Hippocampal formation (tissue), 2 donors: ENCODE measurements at places on chromosomes 2 and 18.

DNA sequence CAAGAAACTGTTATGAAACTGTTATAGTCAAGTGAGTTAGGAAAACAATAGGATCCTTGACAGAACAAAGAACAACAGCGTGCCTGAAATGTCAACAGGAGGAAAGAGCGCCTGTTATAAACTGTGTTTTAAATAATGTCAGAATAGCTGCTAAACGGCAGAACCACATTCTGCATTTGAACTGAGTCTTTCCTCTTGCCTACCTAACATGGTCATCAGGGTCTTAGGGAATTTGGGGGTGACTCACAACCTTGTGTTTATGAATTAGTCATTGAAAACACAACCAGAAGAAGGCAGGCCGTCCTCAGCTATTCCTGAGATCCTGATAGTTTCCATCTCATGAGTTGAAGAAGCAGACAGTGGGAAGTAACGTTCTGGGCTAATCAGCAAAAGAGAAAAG is 222.0 kb upstream of the FN1 start:
- no peak for DNase-seq

DNA sequence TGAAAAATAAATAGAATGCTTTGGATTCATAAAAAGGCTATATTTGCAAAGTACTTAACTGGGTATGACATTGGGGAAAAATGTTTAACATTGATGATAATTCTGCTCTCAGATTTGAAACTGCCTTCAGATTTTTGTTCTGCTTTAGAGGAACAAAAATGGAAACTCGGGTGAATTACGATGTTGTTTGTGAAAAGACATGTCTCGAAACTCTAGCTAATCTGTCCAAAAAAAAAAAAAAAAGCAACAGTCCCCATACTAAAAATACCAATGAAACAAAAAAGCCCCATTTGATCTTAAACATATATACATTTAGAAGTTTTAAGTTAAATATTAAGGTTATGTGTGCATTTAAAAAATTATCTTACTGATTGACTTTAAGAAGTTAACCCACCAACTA is 3.0 kb downstream of the ZDBF2 start:
- DNase-seq: no peak

DNA sequence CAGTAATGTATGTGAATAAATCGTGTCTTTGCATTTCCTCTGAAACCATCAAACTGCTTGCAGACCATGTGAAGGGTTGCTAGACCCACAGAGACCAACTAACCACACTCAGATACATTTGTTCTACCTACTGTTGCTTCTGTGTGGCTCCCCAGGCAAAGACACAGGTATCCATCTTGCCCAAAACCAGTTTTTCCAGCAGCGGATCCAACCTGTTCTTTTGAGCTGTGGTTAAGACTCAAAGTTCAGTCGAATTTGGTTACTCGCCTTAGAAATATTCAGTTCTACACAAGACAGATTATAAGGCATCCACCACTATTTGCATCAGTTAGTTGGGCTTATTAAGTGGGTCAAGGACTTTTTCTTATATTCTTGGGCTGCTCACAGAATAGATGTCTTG is 276.2 kb upstream of the EPHA4 start:
- DNase-seq: no peak

- DNase-seq: no peak
Measured at GRCh38 chr2:138058427-138058826, 94.2 kb downstream of the HNMT start.

GRCh38 chr2:217570394-217570793 is 432.4 kb downstream of the TNS1 start:
- no peak for DNase-seq

DNA sequence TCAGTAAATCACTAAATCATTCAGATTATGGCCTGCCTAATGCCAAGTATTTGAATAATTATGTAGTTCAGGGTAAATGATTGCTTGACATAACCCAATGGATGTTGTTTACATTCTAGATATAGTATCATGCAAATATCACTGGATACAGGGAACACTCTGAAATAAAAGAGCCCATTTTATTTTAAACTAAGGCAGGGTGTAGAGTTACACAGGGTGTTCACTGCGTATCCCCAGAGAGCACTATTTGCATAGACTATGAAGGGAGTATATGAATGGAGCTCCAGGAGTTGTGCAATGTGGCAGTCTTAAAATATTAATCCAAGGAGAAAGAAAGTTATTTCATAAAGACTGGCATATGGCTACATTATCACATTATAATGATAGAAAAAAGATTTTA is 701.1 kb upstream of the KLHL29 start:
- DNase-seq: no peak

- DNase-seq: no peak
Measured at GRCh38 chr2:66031236-66031635, 403.7 kb upstream of the MEIS1 start.

DNA sequence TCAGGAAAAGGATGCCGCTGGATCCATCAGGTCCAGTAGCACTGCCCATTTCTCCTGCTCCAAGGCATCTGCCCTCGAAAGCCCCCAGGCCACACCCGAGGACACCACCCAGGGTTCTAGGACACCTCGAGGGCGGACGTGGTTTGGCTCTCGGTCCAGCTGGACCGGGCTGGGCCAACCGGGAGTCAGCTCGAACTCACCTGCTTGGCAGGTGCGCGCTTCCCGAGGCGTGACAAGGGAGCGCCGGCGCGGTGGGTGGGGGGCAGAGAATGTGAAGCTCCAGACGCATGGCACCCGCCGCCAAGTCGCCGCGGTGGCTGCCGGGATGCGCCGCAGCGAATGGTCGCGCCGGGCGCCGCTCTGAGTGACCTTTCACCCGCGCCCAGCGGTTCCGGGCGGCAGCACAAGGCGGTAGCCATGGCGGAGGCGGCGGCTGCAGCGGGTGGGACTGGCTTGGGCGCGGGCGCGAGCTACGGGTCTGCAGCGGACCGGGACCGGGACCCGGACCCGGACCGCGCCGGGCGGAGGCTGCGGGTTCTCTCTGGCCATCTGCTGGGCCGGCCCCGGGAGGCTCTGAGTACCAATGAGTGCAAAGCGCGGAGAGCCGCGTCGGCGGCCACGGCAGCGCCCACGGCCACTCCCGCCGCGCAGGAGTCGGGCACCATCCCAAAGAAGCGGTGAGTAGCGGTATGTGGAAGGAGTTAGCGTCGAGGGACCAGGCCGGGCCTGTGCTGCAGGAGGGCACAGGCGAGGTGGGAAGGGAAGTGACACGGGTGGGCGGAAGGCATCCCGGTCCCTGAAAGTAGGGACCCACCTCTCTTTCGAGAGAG is at the start of gene AGPS:
Gene AGPS (plus strand): TSS at position 401 of the 830 bp plus-strand sequence. CDS start 17 bp downstream, at position 418.
- peak; percentile 77 for DNase-seq

- no peak for DNase-seq
Measured at GRCh38 chr2:65604246-65604645, 171.8 kb upstream of the SPRED2 start.

DNA sequence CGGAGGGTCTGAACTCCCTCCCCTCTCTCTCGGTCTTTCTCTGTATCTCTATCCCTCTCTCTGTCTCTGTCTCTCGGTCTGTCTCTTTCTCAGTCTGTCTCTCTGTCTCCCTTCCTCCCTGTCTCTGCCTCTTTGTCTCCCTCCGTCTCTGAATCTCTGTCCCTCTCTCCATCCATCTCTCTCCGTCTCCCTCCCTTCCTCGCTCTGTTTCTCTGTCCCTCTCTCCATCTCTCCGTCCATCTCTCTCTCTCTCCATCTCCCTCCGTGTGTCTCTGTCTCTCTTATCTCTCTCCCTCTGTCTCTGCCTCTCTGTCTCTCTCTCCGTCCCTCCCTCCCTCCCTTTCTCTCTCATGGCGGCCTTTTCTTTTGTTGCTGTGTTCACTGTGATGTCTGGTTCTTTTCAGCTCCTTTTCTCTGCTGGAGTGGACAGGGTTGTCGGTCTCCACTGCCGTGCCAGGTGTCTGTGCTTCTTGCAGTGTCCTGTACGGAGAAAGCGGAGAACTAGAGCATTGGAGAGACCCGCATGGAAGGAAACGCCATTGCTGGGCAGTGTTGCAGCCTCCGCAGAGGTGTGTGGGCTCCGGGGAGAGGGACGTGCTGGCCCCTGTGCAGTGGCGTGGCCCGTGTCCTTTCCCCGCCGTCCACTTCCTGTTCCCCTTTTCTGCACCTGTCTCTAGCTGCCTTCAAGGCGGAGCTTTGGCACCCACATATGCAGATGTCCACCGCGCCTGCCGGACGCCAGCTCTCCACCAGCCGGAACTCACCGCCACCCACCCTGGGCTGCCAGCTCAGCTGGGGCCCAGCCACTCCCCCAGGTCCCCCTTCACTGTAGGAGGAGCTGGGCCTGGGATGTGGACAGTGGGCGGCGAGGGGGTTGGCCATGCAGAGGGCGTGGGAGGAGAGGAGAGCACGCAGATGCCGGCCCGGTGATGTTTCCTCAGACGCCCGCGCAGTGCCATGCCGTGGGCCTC is 113.1 kb downstream of the NFATC1 start:
- no peak for DNase-seq

DNA sequence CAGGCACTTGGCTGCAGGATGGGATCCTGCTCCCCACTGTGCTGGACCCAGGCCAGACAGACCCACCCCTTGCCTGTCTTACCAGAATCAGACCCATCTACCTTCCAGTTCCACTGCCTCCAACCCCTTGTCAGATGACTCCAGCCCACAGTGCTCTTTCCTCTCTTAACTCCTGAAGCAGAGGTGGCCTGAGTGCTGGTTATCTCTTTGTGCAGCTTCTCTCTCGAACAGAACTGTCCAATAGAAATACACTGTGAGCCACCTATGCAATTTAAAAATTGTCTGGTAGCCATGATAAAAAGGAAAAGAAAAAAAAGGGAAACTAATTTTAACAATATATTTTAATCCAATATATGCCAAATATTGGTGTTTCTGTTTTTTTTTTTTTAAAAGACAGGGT is 160.2 kb upstream of the SMAD2 start:
- DNase-seq: no peak

- DNase-seq: no peak
Measured at GRCh38 chr2:99641999-99642398, 152.2 kb upstream of the REV1 start.

GRCh38 chr2:160884056-160884455 is 276.2 kb upstream of the TANK start:
- no peak for DNase-seq

GRCh38 chr18:69444221-69444620 is 43.5 kb downstream of the DOK6 start:
- no peak for DNase-seq

- no peak for DNase-seq
Measured at GRCh38 chr2:137769406-137769805, 194.9 kb upstream of the HNMT start.

GRCh38 chr2:194166818-194167217 is 1490.2 kb upstream of the SLC39A10 start:
- DNase-seq: peak; percentile 6

- DNase-seq: no peak
Measured at GRCh38 chr2:39525636-39526412, 88.7 kb upstream of the MAP4K3 start.

DNA sequence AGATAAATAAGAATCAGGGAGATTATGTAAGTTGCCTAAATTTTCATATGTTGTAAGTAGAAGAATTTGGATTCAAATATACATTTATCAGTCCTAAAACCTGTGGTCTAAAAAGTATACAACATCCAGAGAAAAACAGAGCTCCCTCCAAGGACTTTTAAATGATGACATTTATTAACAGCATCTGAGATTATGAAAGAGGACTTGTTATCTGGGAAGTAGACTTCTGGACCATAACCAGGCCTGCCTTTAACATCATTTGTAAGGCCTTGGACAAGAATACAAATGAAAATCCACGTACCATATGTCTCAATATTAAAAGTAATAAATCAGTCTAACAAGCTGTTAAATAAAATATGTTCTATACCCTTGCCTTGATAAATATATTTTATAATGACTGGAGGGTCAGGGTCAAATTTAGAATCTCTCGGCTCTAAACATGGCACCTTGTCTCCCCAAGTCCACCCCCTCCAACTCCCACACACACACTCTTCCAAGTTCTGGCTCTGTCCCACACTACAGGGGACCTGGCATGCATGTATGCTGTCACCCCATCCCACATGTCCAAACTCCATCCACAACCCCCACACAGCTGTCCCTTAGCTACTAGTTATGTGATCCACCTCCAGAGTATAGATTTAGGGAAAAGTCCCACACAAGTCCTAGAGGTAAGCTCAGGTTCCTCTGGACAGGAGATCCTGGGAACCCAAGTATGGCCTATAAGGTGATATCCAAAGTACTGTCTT is 382.6 kb downstream of the CDH2 start:
- no peak for DNase-seq

DNA sequence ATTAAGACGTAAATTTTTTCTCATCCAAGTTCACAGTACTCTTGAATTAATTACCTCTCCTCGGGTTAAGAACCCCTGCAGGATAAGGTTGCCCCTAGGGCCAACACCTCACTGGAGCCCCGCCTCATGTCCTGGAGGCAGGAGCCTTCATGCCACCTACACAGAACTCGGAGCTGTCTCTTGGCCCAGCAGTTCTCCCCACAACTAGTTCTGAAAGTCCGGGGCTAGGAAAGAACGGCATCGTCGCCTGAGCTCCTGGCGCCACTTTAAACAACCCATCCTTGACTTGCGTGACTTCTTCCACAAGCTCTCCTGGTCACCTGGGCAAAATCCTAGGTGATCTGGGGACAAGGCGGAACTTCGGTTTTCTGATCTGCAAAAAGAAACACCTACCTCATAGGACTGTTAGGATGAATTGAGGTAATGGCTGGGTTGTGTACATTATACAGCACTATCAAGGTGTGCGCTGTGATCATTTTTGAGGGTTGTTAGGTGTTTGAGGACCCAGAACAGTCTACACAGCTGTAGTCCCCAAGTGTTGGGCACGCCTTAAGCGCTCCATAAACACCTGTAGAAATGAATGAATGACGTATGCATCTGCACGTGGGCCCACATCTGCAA is 641 bp upstream of the ITGA6 start:
- no peak for DNase-seq

DNA sequence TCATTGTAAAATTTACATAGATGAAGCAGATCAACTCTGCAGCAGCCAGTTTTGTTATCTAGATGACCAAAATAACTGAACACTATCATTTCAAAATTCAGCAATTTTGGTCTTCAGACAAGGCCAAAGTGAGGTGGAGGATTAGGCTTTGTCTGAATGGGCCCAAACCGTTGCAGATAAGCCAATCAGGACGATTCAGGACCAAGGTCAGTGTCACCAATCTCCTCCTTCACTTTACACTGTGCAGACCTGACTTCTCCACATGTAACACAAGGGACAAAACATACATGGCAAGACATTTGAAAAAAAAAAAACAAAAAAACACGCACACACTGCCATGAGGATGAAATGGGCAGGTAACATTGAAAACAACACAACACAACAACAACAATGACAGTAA is 211.2 kb downstream of the NAPG start:
- DNase-seq: no peak

DNA sequence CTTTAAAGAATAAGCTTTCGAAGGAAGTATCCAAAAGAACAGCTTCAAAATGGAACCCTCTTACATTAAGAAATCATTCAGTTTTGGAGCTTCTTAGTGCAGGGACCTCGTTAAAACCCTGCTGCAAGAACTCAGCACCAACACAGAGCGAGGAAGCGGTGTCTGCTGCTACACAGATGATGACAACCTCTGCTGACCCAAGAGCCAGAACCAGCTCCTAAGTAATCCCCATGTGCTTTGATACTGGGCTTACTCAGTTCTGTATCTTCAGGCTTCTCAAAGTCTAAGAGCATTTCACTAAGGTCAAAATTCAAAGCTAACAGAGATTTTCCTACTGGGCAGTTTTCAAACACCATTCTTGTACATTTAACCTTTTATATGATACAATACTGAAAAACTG is 194.6 kb downstream of the STK39 start:
- no peak for DNase-seq
